ENCODE measurements at places on chromosomes 12 and 14.

DNA sequence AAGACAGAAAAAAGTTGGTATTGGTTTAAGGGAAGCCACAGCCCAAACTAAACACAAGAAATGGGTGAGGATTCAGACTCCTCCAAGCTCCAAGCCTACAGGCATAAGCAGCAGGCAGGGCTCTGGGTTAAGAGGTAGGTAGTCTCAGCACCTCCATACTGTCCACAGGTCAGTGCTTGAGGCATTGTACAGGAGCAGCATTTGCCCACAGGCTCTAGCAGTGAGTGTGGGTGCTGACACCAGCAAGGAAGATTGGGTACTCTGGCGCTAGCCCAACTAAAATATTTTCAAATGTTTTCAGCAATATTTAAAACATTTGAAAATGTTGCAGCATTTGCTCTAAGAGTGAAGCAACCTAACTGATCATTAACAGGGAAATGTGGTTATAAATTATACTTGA lies 33.1 kb downstream of the FERMT2 start:
- no peak for DNase-seq

DNA sequence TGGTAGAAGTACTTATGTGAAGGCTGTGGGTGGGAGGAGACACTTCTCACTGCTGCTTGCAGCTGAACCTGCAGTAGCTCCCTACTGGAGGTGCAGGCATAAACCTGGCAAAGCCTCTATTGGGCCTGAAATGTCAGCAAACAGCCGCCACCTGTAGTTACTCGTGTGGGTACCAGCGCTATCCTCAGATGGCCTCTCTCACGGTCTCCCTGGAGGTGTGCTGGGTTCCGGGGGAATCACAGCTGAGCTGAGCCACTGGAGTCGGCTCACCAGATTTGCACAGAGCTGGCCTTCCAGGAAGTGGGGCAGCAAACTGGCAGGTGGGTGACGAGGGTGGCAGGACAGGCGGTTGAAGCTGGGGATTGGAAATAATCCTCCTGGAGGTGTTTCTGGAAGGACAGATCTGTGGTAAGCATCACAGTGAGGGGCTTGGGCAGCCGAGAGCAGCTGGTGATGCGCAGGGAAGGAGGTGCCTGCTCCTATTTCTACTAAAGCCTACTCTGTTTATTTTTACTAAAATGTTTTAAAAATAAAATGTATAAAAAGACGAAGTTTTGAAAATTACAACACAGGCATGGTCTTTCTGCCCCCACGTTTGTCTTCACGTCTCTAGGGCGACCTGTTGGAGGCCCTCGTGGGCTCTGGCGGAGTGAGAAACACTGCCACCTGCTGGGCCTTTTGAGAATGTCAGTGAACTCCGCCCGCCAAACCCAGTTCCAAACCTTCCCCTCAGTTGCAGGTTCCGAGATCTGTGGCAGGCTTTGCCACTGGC lies 67.8 kb upstream of the PLEKHG3 start:
- peak; percentile 50 for DNase-seq

DNA sequence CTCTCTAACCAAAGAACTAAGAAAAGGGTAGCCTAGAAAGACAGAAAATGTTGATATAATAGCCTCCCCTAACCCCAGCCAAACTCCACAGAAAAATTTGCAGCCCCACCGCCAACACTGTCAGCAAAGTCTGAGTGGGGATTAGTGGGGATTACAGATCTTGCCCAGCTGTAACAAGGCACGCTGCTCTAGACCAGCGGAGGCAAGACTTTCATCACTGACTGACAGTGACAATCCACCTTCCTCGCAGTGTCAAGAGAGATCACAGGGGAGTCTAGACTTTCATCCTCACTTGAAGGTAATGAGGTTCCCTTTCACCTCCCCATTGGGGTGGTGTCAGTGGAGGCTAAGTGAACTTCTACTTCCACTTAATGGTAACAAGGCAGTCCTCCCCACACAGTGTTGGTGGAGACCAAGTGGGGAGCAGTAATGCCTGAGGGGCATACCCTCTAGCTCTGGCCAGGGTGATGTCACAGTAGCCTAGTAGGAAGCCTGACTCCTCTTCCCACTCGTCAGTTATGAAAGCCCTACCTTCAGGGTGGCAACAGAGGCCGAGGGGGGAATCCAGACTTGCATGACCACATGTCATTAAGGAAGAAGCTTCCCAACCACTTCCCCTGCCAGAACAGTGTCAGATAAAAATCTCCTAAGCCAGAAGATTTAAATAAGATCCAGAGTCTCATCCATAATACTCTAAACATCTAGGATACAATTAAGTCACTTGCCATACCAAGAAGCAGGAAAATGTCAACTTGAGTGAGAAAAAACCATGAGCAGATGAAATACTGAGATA lies 91.7 kb upstream of the RASSF8 start:
- no peak for DNase-seq

DNA sequence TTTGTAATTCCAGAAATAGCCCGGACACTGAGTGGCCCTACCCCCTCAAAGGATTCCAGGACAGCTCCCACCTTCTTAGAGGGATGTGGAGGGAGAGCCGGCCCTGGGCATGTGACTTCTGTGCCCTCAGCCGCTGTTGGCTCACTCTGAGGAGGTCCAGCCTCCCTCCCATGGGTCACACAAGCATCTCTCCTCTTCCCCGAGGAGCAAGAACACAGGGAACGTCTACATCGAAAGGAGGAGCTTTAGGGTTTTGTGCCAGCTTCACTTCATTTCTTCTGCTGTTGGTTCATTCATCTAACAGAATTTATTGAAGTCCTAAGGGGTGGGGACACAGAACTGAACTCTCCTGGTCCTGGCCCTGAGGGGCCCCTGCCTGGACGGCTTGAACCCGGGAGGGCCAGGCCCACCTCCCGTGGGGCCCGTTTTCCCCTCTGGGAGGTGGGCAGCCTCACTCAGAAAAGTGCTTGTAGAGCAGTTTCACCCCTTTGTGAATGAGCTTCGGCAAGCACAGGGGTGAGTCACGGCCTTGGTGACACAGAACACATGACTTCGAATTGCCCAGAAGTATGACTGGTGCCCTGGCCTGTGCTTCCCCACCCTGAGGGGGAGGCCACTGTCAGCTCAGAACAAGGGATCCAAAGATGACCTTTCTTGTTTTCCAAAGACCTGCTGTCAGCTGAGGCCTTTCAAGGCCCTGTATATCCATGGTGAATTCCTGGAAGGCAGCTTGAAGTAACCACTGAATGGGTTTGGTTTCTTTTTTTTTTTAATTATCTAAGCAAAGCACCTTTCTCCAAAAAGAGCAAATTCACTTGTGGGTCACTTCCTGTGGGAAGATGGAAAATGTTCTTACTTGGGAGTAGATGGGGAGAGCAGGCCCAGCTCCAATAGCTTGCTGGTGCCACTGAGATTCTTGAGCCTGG lies 39.2 kb downstream of the NFKBIA start:
- peak; percentile 77 for DNase-seq

DNA sequence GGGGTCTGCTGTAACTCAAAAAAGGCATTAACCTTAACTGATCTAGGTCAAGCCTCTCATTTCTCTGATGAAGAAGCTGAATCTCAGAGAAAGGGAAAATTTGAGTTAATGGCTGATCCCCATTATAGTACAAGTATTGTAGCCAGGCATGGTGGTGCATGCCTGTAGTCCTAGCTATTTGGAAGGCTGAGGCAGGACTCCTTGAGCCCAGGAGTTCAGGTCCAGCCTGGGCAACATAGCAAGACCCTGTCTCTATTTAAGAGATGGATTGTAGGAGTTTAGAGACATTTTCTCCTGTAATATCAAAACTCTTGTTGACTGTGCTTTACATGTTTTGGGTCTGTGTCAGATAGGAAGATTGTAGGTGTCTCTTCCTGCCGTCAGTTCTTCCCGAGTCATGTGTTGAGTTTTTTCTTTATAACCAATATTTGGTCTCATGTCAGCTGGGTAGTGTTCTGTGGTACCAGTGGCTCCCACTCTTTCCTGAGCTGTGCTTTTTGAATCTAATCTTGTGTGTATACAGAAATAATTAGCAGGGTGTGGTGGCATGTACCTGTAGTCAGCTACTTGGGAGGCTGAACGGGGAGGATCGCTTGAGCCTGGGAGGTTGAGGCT lies 8.6 kb downstream of the COPZ1 start:
- DNase-seq, result no peak

DNA sequence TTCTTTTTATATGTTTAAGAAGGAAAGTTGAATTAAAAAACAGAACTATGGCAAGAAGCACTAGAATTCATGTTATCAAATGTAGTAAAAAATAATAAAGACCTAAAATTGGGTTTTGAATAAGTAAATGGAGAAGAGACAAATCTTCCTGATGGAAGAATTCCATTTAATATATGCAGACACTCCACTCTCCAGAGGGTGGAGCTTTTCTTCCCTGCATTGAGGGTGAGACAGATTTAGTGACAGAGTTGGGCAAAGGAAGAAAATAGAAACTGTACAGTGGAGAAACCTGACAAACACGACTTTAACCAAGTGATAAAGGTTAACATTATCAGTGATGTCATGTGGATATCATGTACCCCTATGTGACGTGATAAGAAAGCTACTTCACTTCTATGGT lies 217.6 kb downstream of the PRKD1 start:
- no peak for DNase-seq

GRCh38 chr12:112584266-112584722 lies 165.5 kb downstream of the PTPN11 start:
- DNase-seq, result no peak

GRCh38 chr12:77537663-77538062 lies 293.0 kb upstream of the NAV3 start:
- no peak for DNase-seq

DNA sequence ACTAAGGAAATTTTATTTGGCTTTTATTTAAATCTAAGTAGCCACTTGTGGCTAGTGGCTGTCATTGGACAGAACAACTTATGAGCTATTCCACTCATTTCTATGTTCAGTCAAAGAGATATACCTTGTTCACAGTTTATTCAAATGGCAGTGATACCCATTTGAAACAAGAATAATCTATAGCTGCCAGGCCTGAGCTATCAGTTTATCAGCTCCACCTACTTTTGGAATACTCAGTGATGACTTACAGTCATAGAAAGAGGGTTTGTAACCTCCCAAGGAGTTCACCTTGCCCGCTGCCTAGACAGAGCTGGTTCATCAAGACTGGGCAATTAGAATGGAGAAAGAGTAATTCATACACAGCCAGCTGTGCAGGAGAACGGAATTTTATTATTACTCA lies 4.5 kb upstream of the ABHD4 start:
- DNase-seq, result no peak

DNA sequence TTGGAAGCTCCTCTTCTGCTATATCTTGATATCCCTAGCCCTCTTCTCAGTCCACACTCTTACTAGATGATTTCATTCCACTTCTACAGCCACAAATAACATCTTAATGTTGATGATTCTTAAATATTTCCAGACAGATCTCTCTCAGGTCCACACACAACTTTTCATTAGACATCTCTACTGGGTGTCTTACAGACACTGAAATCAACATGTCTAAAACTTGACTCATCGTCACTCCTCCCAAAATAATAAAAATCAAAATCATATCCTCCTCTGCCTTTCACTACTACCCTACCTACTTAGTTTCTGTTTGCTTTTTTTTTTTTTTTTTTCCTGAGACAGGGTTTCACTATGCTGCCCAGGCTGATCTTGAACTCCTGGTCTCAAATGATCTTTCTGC lies 11.9 kb downstream of the PRDM4 start:
- DNase-seq, result no peak

- DNase-seq, result no peak
These were observed 139.7 kb downstream of the PRIMA1 start for GRCh38 chr14:93648440-93649168.

GRCh38 chr14:43306053-43306452 lies 1201.0 kb downstream of the FSCB start:
- no peak for DNase-seq

- no peak for DNase-seq
These were observed 44.2 kb downstream of the DUSP16 start for GRCh38 chr12:12518464-12518845.

GRCh38 chr12:93944201-93944600 lies 204.2 kb upstream of the PLXNC1 start:
- DNase-seq, result no peak

GRCh38 chr14:75427482-75428229 lies at the start of gene JDP2:
JDP2 (plus strand) TSS chr14:75428022; CDS start chr14:75437921, 9,899 bp downstream.
- DNase-seq, result peak; percentile 21

DNA sequence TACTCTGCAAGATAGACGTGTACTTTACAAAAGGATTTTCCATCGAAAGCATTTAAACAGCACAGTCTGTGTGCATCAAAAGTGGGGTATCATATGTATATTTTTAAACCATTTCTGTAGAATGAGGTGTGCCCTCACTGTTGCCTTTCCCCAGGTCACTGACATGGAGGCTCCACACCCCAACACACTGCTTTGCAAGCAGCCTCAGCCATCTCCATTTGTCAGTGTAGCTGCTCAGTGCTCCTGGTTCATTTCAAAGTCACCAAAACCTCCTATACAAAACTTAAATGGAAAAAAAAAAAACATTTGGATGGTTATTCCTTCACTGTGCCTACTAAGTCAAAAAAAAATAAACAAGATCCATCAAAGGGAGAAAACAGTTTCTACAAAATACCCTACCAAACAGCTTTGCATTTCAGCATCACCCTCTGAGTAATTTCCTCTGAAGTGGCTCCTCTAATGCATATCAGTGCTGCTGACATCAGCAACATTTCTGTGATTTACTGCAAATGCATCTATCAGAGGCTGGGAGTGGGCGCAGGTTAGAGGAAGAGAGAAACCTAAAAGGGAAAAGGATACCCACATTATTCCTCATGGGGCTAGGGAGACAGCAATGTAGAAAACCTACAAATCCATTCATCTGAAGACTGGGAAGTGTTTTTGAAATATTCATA lies 46.0 kb downstream of the KCNK10 start:
- no peak for DNase-seq

DNA sequence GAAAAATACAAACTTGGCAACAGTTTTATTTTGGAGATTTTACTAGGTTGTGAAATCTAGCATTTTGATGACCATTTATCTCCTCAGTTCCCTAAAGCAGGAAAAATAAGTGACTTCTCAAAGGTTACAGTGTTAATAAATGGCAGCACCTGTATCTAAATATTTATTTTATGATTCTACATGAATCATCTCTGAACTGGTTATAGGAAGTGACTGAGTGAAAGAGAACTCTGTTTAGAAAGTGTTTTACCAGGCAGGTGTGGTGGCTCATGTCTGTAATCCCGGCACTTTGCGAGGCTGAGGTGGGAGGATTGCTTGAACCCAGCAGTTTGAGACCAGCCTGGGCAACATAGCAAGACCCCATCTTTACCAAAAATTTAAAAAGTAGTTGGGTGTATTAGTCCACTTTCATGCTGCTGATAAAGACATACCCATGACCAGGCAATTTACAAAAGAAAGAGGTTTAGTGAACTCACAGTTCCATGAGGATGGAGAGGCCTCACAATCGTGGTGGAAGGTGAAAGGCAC lies 26.3 kb downstream of the MIPOL1 start:
- no peak for DNase-seq

GRCh38 chr14:30002859-30003258 lies 75.2 kb upstream of the PRKD1 start:
- no peak for DNase-seq

DNA sequence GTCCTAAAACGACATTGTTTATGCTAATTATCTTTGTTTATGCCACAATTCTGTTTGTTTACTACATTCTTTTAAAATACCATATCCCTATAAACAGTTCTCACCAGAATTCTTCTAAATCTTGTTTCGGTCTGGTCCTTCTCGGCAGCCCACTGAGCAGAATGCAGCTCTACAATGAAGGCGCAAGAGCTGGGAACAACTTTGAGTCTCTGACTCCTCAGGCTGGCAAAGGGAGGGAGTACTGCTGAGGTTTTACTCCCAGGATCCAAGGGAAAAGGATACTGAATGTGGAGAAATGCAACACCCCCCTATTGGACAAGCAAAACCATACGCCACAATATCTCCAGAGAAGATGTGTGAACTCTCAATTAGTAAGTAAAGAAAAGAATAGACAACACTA lies 5.4 kb downstream of the SOX5 start:
- DNase-seq, result no peak

All from stimulated activated CD4-positive, alpha-beta T cell treated with anti-CD3 and anti-CD28 coated beads, Interleukin-1b, Interleukin-23, amount 100 ng/mL, for 24 hours (primary cell).